Myocyte (in vitro differentiated cells): ENCODE measurements at places on chromosomes 13 and 19.

DNA sequence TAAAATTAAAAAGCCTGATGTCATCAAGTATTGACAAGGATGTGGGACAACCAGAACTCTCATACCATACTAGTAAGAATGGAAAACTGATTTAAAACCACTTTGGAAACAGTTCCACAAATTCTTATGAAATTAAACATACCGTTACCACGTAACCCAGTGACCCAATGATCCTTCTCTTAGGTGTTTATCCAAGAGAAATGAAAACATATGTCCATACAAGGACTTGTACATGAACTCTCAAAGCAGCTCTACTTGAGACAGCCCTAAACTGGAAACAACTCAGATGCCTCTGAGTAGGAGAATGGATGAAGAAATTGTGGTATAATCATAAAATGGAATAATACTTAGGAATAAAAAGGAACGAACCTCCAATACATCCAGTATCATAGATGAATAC lies 27.6 kb downstream of the SLC6A16 start:
- DNase-seq, result no peak

DNA sequence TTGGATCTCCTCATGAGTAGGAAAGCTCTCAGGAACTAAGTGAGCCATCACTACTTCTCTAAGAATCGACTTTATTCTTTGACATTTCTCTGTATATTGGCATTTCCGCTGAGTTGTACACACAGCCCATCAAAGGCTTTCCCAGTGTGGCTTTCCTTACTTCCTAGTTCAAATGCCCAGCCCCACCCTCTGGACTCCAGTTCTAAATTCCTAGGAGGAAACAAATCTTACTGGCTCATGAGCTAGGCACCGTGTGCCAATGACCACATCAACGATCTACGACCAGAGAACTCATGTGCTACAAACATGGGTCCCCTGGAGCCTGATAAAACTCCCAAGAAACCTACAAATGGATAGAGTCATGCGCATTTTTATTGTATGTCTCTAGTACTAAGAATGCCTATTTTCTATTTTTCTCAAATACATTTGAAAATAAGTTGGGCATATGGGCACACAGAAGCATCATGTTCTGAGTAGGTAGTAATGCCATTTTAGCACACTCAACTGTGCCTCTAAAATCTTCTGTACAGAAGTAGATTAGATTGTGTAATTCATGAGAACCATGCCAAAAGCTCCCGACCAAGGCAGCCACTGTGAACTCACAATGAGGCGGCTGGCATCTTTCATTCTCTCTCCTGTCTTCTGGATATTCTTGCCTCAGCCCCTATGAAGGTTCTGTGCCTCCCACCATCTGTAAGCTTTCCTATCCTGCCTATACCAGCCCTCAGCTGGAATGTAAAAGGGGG lies 10.5 kb upstream of the RAP2A start:
- no peak for DNase-seq

GRCh38 chr13:50359041-50359367 lies 343.8 kb downstream of the KCNRG start:
- DNase-seq, result no peak

DNA sequence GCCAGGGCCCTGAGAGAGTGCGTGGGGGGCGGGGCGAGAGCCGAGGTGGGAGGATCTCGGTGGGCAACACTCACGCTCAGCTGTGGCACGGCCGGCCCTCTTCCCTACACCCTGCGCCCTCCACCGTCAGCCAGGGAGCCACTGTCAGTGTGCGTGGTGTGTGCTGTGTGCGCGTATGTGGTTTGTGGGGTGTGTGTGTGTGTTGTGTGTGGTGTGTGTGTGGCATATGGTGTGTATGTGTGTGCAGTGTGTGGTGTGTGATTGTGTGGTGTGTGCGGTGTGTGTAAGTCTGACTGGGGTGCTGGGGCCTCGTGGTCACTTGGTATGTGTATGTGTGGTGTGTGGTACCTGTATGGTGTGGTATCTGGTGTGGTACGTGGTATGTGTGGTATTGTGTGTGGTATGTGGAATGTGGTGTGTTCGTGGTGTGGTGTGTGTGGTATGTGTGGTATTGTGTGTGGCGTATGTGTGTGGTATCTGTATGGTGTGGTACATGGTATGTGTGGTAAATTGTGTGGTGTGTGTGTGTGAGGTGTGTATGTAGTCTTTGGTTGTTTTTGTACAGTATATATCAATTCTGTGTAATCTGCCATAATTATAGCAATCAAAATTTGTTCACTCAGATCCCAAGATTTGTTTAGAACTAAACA lies 5.1 kb downstream of the GRK1 start:
- DNase-seq, result no peak

GRCh38 chr19:6056282-6056741 lies 54.0 kb downstream of the RFX2 start:
- no peak for DNase-seq

DNA sequence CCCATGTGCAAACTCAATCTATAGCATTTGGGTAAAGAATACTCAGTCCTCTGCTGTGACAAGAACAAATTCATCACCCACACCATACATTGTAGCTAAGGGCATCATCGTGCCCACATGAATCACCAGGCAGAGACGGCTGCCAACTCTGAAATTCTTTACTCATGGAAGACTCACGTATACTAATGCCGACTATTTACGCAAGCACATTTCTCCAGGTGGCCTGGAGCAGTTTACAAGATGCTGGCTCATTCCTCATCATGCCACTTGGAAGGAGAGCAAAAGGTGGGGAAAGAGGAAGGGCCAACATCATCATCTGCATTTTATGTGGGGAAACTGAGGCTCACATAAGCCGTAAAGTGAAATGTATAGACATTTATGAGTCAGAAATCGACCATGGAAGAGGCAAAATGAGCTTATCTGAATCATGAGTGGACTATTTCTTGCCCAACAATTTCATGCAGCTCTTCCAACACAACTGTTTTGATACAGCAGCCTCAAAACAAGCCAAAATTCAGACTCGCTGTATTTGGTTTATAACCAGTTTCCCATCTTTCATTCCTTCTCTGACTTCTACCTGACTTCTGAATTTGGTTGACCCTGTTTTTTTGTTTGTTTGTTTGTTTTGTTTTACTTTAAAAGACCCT lies 213.9 kb upstream of the SERP2 start:
- DNase-seq, result no peak

DNA sequence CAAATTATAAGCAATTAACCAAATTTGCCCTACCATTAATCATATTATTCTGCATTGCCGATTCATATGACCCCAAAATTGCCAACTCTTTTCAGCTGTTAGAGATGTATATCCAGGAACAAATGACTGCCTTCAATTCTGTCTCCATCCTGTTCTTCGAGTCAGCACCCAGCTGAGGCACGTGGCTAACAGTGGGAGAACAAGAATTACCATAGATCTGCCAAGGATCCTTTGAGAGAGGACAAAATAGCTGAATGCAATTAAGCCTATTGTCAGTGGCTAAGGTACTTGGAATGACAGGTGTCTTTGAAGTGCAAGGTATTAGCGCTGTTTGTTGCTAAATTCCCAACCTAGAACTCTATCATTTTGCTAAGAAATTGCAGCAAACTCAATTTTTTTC lies 426.1 kb downstream of the TSHZ3 start:
- no peak for DNase-seq

DNA sequence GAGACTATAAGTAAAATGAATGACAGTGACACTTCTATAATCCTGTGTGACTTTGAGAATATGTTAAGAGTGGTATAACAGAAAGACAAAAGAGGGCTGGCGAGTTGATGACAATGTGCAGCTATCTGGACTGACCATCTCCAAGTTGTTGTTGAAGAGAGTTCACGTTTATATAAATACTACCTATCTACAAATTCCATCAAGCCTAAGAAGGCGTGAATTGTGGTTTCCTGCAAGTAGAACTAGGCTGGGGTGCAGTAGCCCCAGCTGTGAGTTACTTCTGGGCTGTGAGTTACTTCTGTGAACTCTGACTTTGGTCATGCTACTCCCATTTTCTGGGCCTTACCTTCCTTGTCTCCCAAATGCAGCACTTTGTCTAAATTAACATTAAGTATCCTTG lies 561.0 kb downstream of the TBC1D4 start:
- no peak for DNase-seq

DNA sequence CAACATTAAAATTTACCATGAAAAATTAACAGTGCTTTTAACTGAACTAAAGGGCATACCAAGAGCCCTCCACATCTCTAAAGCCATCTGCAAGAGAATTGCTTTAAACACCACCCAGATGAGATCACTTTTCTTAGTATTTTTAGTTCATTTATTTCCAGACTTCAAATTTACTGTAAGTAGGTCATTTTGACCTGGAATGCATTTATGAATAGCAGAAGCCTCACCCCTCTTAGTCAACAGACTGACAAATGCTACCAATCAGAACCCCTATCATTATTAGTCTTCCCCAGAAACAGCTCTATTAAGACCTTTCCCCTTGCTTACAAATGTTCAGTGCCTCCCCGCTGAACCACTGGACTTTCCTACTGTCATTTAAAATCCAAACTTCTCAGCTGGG lies 27.3 kb downstream of the RUBCNL start:
- DNase-seq, result peak; percentile 57

DNA sequence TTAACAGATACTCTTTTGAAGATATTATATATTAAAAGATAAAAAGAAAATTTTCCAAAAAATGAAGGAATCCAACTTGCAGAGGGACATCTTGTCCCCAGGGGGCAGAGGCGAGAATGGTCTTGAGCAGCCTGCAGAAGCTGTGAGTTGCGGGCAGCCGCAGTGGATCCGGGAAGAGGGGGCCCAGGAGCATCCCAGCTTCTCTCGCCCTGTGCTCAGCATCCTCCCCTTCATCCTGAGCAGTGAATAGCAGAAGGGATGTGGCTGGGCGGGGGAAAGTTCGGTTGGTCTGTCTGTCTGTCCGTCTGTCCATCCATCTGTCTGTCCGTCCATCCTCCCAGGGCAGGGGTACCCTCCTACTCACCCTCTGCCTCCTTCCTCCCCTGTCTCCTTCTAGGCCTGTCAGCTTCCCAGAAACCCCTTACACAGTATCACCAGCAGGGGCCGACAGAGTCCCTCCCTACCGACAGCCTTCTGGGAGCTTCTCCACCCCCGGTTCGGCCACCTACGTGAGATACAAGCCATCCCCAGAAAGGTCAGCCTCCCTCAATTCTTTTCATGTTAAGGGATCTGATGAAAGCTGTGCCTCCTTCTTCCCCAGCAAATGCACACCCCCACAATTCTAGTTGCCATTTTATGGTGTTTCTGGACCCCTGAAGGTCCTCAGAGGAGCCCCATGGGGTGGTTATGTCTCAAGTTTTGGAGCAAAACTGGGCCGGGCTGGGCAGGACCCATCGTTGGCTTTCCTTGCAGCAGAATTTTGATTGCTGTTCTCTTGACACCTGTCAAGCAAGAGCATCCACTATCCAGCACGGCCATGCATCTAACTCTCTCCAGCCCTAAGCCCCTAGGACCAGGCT lies 81.6 kb downstream of the DPF1 start:
- peak; percentile 75 for DNase-seq

DNA sequence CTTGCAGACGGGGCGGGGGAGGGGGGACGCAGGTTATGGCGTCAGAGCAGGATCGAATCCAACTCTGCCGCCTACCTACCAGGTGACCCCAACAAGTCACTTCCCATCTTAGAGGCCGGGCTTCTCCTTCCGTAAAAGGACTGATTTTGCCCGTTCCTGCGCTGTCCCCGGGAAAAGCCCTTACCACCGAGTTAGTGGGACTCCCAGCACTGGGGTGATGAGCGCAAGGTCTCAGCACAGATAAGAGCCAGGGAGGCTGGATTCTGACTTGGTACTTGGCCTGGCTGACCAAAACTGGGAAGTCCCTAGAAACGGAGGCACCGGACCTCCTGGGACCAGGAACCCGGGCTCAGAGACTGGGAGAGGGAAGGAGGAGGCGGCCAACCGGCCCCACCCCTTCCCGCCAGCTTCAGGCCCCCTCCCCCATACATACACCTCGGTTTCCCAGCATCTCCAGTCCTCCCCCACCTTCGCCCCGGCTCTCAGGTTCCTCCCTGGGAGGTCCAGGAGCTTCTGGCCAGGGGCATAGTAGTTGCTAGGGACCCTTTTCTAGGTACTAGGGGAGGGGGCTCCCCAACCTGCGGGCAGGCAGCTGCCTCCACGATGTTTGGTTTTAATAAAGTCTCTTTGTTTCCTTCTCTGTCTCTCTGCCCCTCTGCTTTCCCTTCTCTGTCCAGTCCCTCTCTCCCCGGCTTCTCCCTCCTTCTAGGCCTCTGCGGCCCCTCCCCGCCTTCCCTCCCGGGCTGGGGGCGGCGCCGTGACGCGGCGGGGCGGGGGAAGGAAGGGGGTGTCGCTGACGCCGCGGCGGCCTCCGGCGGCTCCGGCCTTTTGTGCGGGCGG lies at the start of gene GRAMD1A:
Gene GRAMD1A (plus strand): TSS at position 826 of the 840 bp plus-strand sequence. CDS start 156 bp downstream, outside the sequence.
- peak; percentile 86 for DNase-seq

GRCh38 chr19:12975221-12975741 lies 5.9 kb downstream of the DAND5 start:
- no peak for DNase-seq

DNA sequence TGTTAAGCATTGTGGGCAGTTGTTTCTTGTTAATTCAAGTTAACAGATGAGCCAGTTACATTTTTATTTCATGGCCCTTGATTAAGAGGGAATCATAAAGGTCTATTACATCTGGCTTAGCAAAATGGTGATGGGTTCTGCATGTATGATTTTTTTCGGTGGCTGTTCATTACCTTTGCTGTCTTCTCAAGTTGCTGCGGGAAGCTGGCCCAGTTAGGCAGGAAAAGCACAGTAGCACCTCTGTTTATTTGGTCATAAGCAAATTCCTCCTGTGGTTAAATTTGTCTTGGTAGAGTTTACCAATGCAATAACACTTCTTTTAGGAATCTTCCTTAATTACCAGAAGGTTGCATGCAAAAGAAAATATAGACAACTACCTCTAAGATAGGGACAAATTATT lies 104.5 kb downstream of the FRY start:
- DNase-seq, result no peak

DNA sequence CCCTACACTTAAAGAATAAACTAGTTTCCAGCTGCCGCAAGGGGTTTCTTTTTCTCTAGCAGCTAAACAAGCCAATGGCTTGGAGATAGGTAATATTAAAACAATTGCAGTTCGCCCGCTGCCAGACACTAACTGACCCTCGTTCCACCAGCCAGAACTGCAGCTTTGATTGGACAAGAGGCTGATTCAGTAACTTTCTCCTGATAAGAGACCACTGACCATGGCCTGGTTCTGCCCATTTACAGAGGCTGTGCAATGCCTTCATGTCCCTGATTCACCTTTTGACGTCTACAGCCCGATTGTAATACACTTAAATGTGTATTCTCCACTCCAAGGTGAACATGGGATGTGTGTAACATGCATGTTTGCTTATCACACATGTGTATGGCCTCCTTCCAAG lies 12.8 kb upstream of the C19orf12 start:
- no peak for DNase-seq

DNA sequence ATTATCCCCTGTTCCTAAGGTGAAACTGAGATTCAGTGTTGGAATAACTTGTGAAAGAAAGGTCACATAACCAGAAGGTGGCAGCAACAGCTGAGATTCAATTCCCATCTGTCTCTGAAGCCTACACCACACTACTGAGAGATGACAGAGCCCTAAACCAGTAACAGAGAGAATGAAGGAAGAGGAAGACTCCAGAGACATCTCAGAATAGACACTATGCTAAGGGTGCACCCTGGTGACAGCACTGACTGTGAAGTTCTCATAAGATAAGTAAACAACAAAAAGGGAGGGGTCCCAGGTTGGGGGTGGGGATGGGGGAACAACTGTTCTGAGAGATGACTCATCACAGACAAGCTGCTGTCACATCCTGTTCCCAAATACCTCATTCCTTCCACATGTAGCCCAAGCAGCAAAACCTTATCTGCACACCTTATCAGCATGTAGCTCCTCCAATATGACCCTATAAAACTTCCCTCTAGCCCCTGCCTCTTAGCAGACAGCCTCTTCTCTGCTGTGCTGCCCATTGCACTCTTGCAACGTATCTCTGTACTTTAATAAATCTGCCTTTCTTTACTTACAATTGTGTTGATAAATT lies 46.5 kb downstream of the UTP14C start:
- DNase-seq, result peak; percentile 49
